Kidney capillary endothelial cell (primary cell): ENCODE measurements at places on chromosomes 7 and 10.

DNA sequence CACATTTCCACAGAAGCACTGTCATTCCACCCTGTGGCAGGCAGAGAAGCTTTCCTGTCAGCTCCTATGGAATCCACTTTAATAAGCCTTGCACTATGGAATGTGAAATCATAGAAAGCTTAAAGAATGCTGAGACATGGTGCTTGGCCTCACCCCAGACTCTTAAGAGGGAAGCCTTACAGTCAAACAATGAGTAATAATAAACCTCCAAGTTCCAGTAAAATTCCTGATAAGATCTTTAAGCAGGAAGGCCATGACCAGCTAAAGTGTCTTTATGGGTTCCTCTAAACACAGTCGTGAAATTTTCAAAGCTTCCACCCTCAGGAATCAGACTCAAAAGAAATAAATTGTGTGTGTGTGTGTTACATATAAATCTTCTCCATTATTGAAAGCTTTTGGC is 11.9 kb upstream of the TEX36 start:
- DNase-seq, result no peak

DNA sequence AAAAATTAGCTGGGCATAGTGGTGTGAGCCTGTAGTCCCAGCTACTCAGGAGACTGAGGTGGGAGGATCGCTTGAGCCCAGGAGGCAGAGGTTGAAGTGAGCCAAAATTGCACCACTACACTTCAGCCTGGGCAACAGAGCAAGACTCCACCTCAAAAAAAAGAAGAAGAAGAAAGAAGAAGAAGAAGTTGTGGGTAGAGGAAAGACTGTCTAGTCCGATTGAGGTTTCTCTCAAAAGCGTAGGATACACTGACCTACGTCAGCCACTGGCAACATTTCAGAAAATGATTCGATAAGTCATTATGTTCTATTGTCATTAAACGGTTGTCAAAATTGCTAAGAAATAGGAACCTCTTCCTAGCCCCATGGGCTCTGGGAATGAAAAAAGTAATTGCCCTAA is 22.3 kb upstream of the RHBDD2 start:
- DNase-seq, result no peak

- DNase-seq, result no peak
Measured at GRCh38 chr10:58511765-58512490, 744 bp upstream of the BICC1 start.

GRCh38 chr10:43091846-43092245 is 15.0 kb downstream of the RET start:
- peak; percentile 17 for DNase-seq
